ENCODE measurements at places on chromosomes 4 and X. TPM values are rescaled to one million over a fixed set of nuclear protein-coding genes. Genes with fewer than 3 reads are reported as not detected.

Gene PNMA6F
- total RNA-seq: not detected

Gene USP27X
- 2.6 TPM for total RNA-seq

Gene IL2RG
- total RNA-seq: not detected

Gene MAGEA10
- not detected for total RNA-seq

Gene TENM3
- 24.7 TPM for total RNA-seq

Gene GJB1
- not detected for total RNA-seq

Gene CDKL2
- 0.26 TPM for total RNA-seq

Gene FHL1
- total RNA-seq: 43.7 TPM

Gene CXXC4
- total RNA-seq: 6.8 TPM

Gene SLC6A14
- under 0.01 TPM for total RNA-seq

Gene CENPVL3
- not detected for total RNA-seq

Gene NCAPG
- total RNA-seq: 22.8 TPM

Gene NEUROG2
- not detected for total RNA-seq

Gene FAM9B
- total RNA-seq: 0.88 TPM

Gene PTPN13
- 14.1 TPM for total RNA-seq

Gene MAGEC1
- total RNA-seq: not detected

Gene JAKMIP1
- total RNA-seq: not detected

Gene BMX
- under 0.01 TPM for total RNA-seq

Gene FGFR3
- 0.88 TPM for total RNA-seq

Gene DKK2
- total RNA-seq: 0.52 TPM

Gene SPATA18
- 5.9 TPM for total RNA-seq

Gene CHST7
- total RNA-seq: 25.2 TPM

Gene CSAG2
- total RNA-seq: not detected

Gene GPR50
- total RNA-seq: not detected

Gene COX7B2
- total RNA-seq: not detected

Gene GASK1B
- total RNA-seq: 16.3 TPM

Gene HSD17B13
- 0.24 TPM for total RNA-seq

Gene RHOH
- under 0.01 TPM for total RNA-seq

Gene NLGN3
- 3.1 TPM for total RNA-seq

Gene ARHGAP10
- total RNA-seq: 18.4 TPM
